ENCODE measurements at places on chromosomes 13 and 19. TPM values are rescaled to one million over a fixed set of nuclear protein-coding genes. Genes with fewer than 3 reads are reported as not detected.

GRCh38 chr13:37618554-37618953, 20.0 kb upstream of the POSTN start:
- no peak overlapping the region for H3K27ac ChIP-seq
- no peaks in the 10 kb centered on the region for H3K36me3 ChIP-seq
- peaks cover 38% of the 10 kb centered on the region for H3K4me1 ChIP-seq
- DNase-seq: no peak
- no peaks in the 10 kb centered on the region for H3K27me3 ChIP-seq

CKM gene
- not detected for total RNA-seq

GRCh38 chr19:51602189-51602854, 27.9 kb downstream of the SIGLEC5 start:
- no peak overlapping the region for H3K27ac ChIP-seq
- peaks cover 1% of the 10 kb centered on the region for H3K36me3 ChIP-seq
- peaks cover 2% of the 10 kb centered on the region for H3K27me3 ChIP-seq
- H3K4me1 ChIP-seq: no peaks in the 10 kb centered on the region
- H3K4me3 ChIP-seq: no peak overlapping the region
- no peak for DNase-seq

UBE2L5 gene
- total RNA-seq: not detected

GRCh38 chr13:113664751-113665596, 2.0 kb upstream of the GRK1 start:
- no peak overlapping the region for H3K4me3 ChIP-seq
- H3K4me1 ChIP-seq: peaks cover 12% of the 10 kb centered on the region
- no peak for DNase-seq
- H3K27me3 ChIP-seq: peaks cover 6% of the 10 kb centered on the region

ZNF547 gene
- 6.1 TPM for total RNA-seq

OR7C1 gene
- not detected for total RNA-seq

GRCh38 chr19:47447470-47448359, 24.0 kb downstream of the SLC8A2 start:
- no peak overlapping the region for H3K4me3 ChIP-seq
- DNase-seq: peak; percentile 46
- peaks cover 1% of the 10 kb centered on the region for H3K36me3 ChIP-seq
- H3K27ac ChIP-seq: no peak overlapping the region

DNA sequence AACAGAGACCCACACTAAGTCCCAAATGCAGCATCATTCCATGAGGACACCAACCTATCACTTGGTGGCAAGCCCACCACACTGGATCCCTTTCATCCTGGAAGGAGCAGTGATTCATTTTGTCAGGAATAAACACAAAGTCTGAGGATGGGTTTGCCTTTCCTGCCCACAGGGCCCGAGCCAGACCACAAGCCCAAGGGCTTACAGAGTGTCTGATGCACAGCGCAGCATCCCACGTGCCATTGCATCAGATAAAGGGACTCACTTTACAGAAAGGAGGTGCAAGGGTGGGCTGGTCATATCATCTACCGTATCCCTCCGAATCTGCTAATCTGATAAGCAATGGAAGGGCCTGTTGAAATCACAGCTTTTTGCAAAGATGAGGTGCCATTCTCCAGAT, 12.2 kb upstream of the KCTD15 start:
- H3K27ac ChIP-seq: no peak overlapping the region
- no peak overlapping the region for H3K4me3 ChIP-seq
- H3K4me1 ChIP-seq: no peaks in the 10 kb centered on the region
- no peak for DNase-seq

Measured in progenitor cell of endocrine pancreas (in vitro differentiated cells).